Activated B cell treated with CpG ODN at 0.5 μM for 24 hours (primary cell): ENCODE measurements at places on chromosomes 11 and 22. TPM values are rescaled to one million over a fixed set of nuclear protein-coding genes. Genes with fewer than 3 reads are reported as not detected.

DNA sequence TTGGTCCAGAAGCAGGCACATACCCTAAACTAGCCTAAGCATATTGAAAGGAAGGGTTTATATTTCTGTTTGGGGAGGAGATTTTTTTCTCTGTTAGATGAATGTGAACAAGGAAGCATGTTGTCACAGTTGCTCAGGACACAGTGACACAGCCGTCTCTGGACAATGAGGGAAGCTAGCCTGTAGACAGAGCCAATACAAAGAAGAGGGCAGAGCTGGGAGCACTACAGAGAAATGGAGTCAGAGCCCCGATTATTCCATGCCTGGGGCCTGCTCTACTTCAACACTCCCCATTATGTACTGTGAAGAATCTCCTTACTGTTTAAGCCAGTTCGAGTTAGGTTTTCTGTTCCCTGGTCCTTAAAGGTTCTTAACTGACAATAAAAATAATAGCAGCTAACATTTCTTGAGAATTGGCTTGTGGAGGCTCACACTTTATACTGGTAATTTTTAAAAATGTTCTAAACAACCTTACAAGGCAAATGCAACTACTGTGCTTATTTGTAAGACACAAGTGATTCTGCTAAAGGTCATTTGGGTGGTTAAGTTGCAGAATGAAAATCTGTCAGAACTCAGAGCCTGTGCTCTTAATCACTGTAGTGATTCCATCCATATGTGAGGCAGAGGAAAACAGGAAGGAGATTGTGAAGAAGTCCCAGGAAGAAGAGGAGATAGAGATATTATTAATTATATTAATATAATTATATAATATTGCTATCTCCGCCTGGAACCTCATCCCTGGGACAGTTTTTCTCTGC, 58.8 kb upstream of the RRAS2 start:
- no peaks in the 10 kb centered on the region for H3K36me3 ChIP-seq
- H3K27ac ChIP-seq, result no peak overlapping the region
- no peaks in the 10 kb centered on the region for H3K27me3 ChIP-seq
- H3K4me3 ChIP-seq, result no peak overlapping the region

The NOL12 gene
- 39.0 and 39.8 TPM in 2 replicates for total RNA-seq

The TECTA gene
- total RNA-seq, result 0.24 and 0.27 TPM in 2 replicates

GRCh38 chr11:88555829-88556202, 218.3 kb upstream of the CTSC start:
- H3K4me3 ChIP-seq, result no peak overlapping the region
- no peaks in the 10 kb centered on the region for H3K4me1 ChIP-seq
- H3K27ac ChIP-seq, result no peak overlapping the region
- no peak for DNase-seq
- H3K36me3 ChIP-seq, result no peaks in the 10 kb centered on the region

DNA sequence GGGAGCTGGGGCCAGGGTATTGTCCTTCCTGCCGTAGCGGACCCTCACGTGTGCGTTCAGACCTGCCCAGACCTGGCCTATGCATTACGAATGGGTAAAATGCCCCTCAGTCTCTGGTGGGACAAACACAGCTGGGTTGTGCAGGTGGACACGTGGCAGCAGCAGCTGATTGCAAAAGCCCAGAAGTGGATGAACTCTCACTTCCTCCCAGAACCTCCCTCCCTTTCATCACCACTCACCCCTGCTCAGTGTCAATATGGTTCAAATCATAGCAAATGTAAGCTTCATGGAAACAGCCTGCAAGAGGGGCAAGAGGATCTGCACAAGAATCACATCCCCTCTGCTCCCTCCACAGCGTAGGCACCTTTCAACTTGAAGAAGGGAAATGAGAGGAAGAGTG, 352.1 kb downstream of the OPCML start:
- H3K27me3 ChIP-seq, result no peaks in the 10 kb centered on the region
- no peaks in the 10 kb centered on the region for H3K36me3 ChIP-seq
- no peaks in the 10 kb centered on the region for H3K4me1 ChIP-seq
- DNase-seq, result no peak
- no peak overlapping the region for H3K4me3 ChIP-seq

DNA sequence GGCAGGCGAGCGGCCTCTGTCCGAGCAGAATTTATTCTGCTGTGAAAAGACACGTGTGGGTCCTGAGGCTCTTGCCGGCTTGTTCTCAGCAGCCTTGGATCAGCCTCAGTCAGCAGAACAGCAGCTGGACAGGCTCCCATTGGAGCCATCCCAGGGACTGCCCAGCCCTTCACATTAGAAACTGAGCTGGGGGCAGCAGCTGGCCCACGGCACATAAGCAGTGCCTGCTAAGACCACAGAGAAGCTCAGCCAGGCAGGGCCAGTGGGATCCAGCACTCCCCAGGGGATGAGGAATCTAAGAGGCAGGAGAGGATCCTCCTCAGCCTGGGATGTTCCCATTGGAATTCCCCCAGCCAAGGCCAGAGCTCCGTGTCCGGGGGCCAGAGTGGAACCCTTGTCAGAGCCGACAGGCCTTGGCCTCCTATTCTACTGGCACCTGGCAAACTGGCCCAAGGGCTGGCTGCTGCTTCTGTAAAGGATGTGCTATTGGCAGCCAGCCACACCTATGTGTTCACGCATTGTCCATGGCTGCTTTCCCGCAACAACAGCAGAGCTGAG, 18.2 kb downstream of the RTN4R start:
- H3K4me1 ChIP-seq, result peaks cover 29% of the 10 kb centered on the region
- no peak for DNase-seq
- no peak overlapping the region for H3K4me3 ChIP-seq

The UVRAG gene
- 86.8 and 103 TPM in 2 replicates for total RNA-seq

DNA sequence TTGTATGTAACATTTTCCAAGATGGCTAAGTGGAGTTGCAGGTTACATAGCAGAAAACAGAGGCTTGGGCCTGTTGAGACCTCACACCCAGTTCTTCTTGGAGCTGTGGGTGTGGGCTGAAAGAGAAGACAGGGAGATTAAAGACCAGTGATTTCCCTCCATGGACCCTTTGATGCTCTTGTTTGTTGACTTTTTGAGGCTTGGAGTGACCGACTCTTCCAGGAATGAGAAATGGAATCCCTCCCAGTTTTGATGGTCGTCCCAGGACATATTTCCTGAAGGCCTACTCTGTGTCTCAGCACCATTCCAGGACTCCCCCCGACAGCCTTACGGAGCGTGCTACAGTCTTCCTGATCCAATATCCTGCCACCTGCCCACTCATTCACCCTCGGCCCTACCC, 96.9 kb downstream of the PTPRJ start:
- H3K27me3 ChIP-seq, result no peaks in the 10 kb centered on the region
- peaks cover 6% of the 10 kb centered on the region for H3K36me3 ChIP-seq
- no peak overlapping the region for H3K27ac ChIP-seq
- no peak overlapping the region for H3K4me3 ChIP-seq

The LGALS12 gene
- not detected in 2 replicates for total RNA-seq

- H3K4me3 ChIP-seq, result no peak overlapping the region
- DNase-seq, result no peak
- no peaks in the 10 kb centered on the region for H3K27me3 ChIP-seq
- no peaks in the 10 kb centered on the region for H3K4me1 ChIP-seq
- no peaks in the 10 kb centered on the region for H3K36me3 ChIP-seq
- no peak overlapping the region for H3K27ac ChIP-seq
Measured at GRCh38 chr11:11390068-11390771, 37.2 kb upstream of the CSNK2A3 start.

- no peak overlapping the region for H3K4me3 ChIP-seq
- no peak for DNase-seq
- H3K27ac ChIP-seq, result no peak overlapping the region
- no peaks in the 10 kb centered on the region for H3K36me3 ChIP-seq
- no peaks in the 10 kb centered on the region for H3K27me3 ChIP-seq
Measured at GRCh38 chr11:98564881-98565280, 455.9 kb upstream of the CNTN5 start.

DNA sequence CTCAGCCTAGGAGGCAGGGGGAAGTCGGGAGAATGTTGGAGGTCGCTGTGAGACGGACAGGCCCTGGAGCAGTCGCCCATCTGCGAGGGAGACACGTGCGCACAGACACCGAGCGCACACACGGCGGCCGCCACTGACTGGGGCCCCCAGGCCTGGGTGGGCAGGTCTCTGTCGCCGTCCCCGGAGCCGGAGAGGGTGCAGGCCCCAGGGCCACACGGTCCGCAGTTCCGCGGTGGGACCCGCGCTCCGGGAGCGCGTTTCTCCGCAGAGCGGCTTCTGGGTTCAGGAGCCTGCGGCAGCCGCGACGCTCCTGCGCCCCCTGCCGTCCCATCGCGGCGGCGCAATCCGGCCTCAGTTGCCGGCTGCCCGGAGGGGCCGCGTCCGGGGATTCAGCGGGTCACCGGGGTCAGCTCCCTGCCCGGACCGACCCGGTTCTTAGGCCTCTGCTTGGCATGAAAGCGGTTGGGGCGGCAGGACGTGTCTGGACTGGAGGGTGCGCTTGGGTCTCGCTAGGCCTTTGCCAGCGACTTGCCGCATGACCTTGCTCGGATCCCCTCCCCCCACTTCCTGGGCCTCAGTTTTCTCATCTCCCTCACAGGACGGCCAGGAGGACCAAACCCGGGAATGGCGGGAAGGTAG, 31.2 kb downstream of the PDE2A start:
- peaks cover 7% of the 10 kb centered on the region for H3K27me3 ChIP-seq
- H3K4me3 ChIP-seq, result peak overlapping the region; percentile 67
- H3K4me1 ChIP-seq, result no peaks in the 10 kb centered on the region
- DNase-seq, result peak; percentile 78
- no peak overlapping the region for H3K27ac ChIP-seq

GRCh38 chr11:2698386-2699184, 1.2 kb downstream of the KCNQ1OT1 start:
- no peak for DNase-seq
- peak overlapping the region; percentile 18 for H3K27ac ChIP-seq
- peaks cover 49% of the 10 kb centered on the region for H3K4me1 ChIP-seq

DNA sequence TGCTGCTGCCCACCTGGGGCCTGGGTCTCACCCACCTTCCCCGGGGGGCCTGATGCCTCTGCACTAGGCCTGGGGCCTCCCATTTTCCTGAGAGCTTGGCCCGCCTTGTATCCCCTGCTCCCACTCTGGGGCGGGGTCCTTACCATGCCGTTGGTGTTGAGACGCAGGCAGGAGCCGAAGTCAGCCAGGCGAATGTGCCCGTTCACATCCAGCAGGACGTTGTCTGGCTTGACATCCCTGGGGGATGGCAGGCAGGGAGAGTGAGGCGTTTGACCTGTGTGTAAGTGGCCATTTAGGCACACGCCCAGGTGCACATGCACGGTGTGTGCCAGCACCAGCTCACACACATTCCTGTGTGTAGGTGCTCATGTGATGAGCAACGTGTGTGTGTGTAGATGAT, 5.1 kb downstream of the CDC42BPG start:
- H3K4me3 ChIP-seq, result no peak overlapping the region
- DNase-seq, result no peak
- H3K27me3 ChIP-seq, result no peaks in the 10 kb centered on the region

The ANGPTL5 gene
- total RNA-seq, result not detected in 2 replicates

DNA sequence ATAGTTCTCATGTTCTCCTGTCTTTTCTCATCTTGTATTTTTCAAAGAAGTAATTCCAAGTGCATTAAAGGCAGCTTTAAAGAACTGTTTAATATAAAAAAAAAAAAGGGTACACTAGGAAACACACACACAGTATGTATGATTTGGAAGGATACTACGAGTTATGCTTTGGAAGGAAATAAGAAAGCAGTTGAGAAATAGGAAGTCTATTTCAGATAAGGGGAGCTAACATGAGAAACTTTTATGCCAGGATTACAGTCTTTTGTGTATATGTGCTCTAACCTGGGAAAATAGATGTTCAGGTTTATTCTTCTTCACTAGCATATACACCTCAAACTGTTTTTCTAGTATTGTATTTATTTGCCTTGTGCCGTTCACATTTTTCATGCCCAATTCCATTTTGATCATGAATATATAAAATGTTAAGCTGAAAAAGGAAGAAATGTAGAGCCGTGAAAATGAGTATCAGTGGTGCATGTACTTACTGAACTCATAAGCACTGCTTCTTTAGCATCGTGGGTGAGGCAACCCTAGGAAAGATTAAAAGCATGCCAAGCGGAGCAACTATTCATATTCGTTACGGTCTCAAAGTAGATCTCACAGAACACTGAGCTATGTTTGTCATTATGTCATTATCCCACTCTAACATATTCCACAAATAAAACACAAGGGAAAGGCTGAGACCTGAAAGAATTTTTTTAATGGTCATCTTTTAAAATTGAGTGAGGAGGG, 59.6 kb downstream of the GUCY1A2 start:
- H3K4me3 ChIP-seq, result no peak overlapping the region
- H3K4me1 ChIP-seq, result no peaks in the 10 kb centered on the region
- H3K27ac ChIP-seq, result no peak overlapping the region
- DNase-seq, result no peak
- H3K27me3 ChIP-seq, result no peaks in the 10 kb centered on the region

DNA sequence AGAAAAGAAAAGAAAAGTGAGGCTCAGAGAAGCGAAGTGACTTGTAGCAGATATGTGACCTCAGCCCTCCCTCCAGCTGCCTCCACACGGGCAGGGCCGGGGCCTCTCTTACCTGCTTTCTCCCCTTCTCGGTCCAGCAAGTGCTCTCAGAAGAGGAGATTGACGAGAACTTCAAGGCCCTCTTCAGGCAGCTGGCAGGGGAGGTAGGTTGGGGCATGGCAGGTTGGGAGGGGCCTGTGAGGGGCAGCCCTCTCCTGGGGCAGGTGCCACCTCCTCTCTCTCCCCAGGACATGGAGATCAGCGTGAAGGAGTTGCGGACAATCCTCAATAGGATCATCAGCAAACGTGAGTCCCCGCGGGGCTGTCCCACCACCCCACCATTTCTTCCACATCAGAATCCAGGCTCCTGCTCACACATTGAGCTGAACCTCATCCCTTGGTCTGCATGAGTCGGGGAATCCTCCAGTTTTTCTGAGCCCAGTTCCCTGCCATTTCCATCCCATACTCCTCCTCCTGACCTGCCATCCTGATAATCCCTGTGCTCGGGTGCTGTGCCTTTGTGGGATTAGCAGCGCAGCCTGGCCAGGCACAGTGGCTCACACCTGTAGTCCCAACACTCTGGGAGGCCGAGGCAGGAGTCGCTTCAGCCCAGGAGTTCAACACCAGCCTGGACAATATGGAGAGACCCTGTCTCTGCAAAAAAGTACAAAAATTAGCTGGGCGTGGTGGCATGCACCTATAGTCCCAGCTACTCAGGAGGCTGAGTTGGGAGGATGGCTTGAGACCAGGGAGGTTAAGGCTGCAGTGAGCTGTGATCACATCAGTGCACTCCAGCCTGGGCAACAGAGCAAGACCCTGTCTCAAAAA, 26.4 kb downstream of the CAPN1 start:
- H3K4me1 ChIP-seq, result no peaks in the 10 kb centered on the region
- no peak overlapping the region for H3K27ac ChIP-seq
- no peak for DNase-seq
- no peak overlapping the region for H3K4me3 ChIP-seq
- peaks cover 77% of the 10 kb centered on the region for H3K36me3 ChIP-seq

GRCh38 chr22:31857247-31857646, 87.1 kb upstream of the YWHAH start:
- no peaks in the 10 kb centered on the region for H3K27me3 ChIP-seq
- H3K36me3 ChIP-seq, result peaks cover 63% of the 10 kb centered on the region
- H3K4me1 ChIP-seq, result no peaks in the 10 kb centered on the region
- no peak overlapping the region for H3K4me3 ChIP-seq

- H3K36me3 ChIP-seq, result peaks cover 42% of the 10 kb centered on the region
- no peak for DNase-seq
- no peak overlapping the region for H3K27ac ChIP-seq
Measured at GRCh38 chr11:94171693-94172440, 43.2 kb downstream of the PANX1 start.

The ADM2 gene
- 5.1 and 5.2 TPM in 2 replicates for total RNA-seq

- no peak for DNase-seq
- H3K4me1 ChIP-seq, result peaks cover 45% of the 10 kb centered on the region
- H3K4me3 ChIP-seq, result no peak overlapping the region
- peaks cover 8% of the 10 kb centered on the region for H3K27me3 ChIP-seq
- no peaks in the 10 kb centered on the region for H3K36me3 ChIP-seq
- no peak overlapping the region for H3K27ac ChIP-seq
Measured at GRCh38 chr11:33940538-33940815, 48.6 kb upstream of the LMO2 start.
